Parietal lobe (tissue), 2 donors: ENCODE measurements at places on chromosomes 4 and X. TPM values are rescaled to one million over a fixed set of nuclear protein-coding genes. Genes with fewer than 3 reads are reported as not detected.

The TMEM156 gene
- total RNA-seq, result 0.31 TPM

The PDGFC gene
- total RNA-seq, result 36.0 TPM

The IL2 gene
- not detected for total RNA-seq

The GPR50 gene
- not detected for total RNA-seq

The TGIF2LX gene
- total RNA-seq, result not detected

The TIMM17B gene
- total RNA-seq, result 19.4 TPM

The GLRA3 gene
- 6.9 TPM for total RNA-seq
